ENCODE measurements at places on chromosomes 3 and 15.
A peak's percentile ranks its signal among the peaks of the same experiment; 100 is the strongest.

DNA sequence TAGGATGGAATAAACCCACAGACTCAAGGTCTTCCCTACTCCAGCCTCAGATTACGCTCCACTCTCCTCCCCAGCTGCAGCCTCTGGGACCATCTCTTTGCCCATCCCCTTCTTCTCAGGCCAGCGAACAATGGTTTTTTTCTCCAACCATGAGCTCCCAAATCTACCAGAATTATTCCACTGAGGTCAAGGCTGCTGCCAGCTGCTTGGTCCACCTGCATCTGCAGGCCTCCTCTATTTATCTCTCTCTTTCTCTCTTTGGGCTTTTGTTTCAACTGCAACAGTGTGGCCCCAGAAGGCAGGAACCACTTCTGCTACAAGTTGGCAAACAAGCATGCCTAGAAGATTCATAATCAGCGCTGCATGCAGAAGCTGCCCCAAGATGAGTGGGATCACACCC, 19.1 kb downstream of the CHRM5 start:
- DNase-seq = no peak

DNA sequence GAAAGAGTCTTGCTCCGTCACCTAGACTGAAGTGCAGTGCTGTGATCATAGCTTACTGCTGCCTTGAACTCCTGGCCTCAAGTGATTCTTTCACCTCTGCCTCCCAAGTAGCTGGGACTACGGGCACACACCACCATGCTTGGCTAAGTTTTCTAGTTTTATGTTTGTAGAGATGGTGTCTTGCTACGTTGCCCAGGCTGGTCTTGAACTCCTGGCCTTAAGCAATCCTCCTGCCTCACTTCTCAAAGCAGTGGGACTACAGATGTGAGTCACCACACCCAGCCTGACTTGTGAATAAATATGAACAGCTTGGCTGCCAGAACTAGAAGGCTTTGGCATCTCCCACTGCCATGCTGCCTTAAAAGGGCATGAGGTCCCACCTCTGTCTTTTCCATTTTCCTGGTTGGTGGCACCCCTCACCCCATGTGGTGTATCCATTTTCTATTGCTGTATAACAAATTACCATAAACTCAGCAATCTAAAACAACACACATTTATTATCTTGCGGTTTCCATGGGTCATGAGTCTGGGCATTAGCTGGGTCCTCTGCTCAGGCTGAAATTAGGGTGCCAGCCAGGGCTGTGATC, 44.3 kb downstream of the PTPRG start:
- no peak for DNase-seq

GRCh38 chr3:178545337-178545736, 9.1 kb downstream of the KCNMB2 start:
- no peak for DNase-seq

DNA sequence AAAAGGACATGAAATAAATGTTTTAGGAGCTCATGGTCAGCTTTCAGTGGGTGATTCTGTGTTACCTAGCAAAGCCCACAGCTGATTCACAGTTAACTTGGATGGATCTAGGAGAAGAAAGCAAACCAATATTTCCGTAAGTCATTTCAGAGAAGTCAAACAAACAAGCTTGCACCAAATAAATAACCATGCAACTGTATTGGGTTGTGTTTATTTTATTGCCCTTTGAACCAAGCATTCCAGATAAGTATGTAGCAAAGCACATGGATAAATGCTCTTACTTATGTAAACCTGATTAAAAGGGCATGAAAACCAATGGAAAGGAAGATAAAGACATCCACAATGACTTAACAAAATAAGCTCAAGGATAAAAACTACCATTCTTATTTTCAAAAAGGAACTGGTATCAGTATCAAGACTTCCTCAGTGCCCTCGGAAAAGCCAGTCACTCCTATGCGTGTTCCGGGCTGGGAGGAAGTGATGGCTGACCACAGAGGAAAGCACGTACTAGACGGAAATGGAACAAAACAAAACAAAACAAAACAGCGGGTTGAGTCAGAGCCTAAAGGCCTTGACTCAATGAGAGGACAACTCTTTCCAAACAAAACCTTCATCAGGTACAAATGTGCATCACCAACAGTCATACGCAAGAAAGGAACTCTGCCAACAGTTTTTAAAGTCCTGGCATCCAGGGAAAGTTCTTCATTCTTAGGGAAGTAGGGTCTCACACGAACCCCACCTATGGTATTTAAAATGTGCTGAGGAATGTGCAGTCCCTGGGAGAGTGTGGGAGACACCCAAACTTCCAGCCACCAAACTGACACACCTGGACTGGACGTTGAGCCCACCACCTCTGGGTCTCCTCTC, 103.3 kb downstream of the SNRK start:
- peak; percentile 81 for DNase-seq

DNA sequence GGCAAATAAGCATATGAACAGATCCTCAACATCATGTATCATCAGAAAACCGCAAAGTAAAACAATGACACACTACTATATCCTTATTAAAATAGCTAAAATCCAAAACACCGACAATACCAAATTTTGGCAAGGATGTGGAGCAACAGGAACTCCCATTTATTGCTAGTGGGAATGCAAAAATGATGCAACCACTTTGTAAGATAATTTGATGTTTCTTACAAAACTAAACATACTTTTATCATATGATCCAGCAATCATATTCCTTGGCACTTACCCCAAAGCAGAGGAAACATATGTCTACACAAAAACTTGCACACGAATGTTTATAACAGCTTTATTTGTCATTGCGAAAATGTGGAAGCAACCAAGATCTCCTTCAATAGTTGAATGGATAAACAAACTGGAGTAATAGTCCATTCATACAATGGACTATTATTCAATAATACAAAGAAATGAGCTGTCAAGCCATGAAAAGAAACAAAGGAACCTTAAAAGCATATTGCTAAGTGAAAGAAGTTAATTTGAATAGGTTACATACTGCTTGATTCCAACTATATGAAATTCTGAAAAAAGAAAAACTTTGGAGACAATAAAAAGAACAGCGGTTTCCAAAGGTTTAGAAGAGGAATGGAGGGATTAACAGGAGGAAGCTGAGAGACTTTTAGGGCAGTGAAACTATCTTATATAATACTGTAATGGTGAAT, 172.0 kb downstream of the VPS13C start:
- DNase-seq = no peak

DNA sequence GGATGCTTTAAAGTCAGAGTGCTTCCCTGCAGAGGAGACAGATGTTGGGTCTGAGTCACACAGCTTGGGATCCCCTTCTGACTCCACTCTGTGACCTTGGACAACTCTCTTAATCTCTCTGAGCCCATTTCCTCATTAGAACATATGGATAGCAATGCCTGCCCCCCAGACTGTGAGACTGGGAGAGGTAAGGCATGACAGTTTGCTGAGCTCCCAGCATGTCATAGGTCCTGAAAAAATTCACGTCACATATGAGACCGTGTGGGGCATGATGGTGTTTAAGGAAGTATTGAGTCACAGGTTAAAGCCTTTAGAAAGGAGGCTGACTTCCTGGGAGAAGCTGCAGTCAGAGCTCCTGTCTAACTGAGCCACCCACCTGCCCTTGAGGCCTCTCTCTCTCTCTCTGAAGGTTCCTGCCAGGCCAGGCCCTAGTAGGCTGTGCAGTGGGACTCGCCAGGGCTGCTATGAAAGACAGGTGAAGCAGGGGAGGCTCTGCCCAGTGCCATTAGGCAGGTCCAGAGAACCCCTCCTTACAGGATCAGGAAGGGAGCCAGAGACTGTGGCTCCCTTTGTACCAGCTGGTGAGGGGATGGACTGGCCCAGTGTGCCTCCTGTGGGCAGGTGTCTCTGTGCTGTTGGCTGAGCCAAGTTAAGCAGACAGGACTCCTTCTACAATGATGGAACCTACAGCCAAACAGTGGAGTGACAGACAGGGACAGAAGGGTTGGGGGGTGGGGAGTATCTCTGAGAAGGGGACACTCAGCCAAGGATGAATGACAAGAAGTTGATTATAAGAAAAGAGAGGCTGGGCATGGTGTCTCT, 19.5 kb upstream of the DOCK3 start:
- peak; percentile 30 for DNase-seq

DNA sequence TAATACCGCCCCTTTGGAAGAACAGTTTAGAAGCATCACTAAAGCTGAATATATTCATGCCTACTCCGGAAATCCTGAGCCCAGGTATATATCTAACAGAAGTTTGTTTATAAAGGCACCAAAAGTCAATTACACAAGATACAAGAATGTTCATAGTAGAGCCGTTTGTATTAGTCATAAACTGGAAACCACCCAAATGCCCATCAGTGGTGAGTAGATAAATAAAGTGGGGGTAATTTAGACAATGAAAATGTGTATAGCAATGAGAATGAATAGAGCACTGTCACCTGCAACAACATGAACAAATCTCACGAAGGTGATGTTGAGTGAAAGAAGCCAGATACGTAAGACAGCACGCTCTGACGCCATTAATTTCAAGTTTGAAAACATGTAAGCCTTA, 68.3 kb upstream of the GLCE start:
- peak; percentile 62 for DNase-seq

DNA sequence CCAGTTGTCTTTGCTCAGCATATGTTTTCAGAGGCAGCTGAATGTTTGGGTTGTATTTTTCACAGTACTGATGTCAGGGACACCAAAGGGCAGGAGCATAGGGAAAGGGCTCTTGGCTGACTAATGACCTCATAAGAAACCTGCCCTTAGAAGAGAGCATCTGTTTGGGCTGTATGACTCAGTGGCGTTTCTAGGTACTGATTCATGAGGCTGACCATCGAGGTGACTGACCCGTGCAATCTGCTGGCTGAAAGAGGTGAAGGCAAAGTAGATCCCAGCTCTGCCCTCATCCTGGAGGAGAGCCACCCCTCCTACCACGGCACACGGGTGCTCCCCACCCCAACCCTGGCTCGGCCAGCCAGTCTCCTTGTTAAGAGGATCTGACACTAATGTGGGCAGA, 8.3 kb downstream of the LMCD1 start:
- DNase-seq = peak; percentile 99

DNA sequence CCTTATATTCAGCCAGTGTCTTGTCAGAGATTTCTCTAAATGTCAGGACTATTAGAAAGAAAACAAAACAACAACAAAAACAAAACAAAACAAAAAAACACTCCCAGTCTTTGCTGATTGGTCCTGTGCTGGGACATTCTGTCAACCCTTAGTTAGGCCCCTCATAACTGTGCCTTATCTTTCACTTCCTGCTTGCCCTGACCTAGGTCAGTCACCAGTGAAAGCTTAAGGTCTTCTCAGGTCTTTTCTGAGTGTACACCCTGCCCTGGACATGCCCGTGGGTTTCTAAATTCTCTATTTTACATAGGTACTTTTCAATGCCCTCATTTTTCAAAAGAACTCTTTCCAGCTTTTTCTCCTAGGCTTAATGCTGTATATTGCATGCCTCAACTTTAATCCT, 454.1 kb downstream of the GRM7 start:
- DNase-seq = no peak

GRCh38 chr3:134757549-134758069, 37.5 kb upstream of the EPHB1 start:
- DNase-seq = no peak

DNA sequence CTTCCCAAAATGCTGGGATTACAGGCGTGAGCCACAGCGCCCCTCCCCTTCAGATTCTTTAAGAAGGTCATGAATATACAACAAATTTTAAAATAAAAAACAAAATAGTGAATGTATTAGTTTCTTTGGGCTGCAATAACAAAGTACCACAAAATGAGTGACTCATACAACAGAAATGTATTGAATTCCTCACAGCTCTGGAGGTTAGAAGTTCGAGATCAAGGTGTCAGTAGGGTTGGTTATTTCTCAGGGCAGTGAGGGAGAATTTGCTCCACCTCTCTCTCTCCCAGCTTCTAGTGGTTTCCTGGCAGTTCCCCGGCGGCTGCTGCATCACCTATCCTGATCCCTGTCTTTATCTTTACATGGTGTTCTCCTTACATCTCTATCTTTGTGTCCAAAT, 804.0 kb downstream of the ROBO1 start:
- no peak for DNase-seq

- DNase-seq = no peak
Observed at GRCh38 chr15:67809866-67810265, 15.4 kb upstream of the SKOR1 start.

- DNase-seq = peak; percentile 4
Observed at GRCh38 chr15:80367661-80368060, 36.5 kb upstream of the ARNT2 start.

- peak; percentile 29 for DNase-seq
Observed at GRCh38 chr3:147793841-147794240, 384.7 kb downstream of the ZIC1 start.

- no peak for DNase-seq
Observed at GRCh38 chr3:127762077-127762786, 60.1 kb downstream of the MGLL start.

DNA sequence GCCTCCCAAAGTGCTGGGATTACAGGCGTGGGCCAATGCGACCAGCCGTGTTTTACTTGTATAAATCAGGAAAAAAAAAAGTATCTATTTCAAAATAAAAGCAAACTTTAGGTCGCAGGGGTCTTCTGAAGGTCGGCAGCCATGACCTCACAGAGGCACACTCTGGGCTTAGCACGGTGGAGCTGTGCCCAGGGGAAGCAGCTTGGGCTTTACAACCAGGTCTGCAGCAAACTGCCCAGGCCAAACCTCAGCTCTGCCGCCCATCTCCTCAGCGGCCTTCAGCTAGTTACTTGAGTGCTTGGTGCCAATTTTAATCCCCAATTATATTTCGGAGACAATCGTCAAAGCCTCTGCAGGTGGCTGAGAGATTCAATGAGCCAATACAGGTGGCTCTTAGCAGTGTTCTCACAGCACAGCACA, 30.1 kb downstream of the ZDHHC19 start:
- DNase-seq = no peak

GRCh38 chr15:89998141-89998661, 2.9 kb upstream of the ZNF710 start:
- peak; percentile 93 for DNase-seq

DNA sequence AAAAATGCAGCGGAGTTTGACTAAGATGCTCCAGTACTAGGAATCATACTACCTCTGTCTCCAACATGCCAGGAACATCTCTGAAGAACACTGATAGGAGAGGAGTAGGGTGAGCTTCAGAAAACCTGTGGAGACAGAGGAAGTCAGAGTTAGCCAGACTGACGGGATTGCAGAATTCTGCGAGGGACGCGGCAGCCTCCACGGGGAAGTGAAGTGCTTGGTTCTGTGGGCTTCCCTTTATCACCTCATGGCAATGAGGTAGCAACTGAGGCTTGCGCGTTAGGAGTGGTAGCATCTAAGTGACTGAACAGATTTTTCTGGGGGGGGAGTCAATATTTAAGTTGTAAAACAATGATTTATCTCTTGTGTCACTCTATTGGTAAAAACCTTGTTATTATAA, 226.3 kb downstream of the MCTP2 start:
- no peak for DNase-seq

DNA sequence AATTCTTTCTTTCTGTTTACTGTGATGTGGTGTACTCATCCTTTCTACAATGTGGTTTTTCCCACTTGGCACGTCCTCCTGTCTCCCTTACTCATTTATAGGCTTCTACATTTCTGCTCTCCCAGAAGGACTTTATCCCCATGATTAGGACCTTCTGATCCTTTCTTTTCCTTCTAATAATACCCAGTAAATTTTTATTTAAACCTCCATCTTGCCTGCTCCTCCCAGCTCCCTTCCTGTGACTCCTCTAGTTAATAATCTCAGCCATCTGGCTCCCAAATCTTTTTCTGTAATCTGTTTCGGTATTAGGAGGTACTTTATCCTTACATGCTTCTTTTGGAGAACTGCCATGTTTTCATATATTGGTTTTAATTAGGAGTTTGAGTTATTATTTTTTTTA, 11.2 kb upstream of the P2RY1 start:
- no peak for DNase-seq
